ENCODE measurements at places on chromosomes 5 and 9. TPM values are rescaled to one million over a fixed set of nuclear protein-coding genes. Genes with fewer than 3 reads are reported as not detected.
A peak's percentile ranks its signal among the peaks of the same experiment; 100 is the strongest.

FBP2 gene
- 0.29 TPM for total RNA-seq

SLC45A2 gene
- not detected for total RNA-seq

GRCh38 chr5:5638211-5638610, 215.7 kb downstream of the ICE1 start:
- no peak for DNase-seq

DNA sequence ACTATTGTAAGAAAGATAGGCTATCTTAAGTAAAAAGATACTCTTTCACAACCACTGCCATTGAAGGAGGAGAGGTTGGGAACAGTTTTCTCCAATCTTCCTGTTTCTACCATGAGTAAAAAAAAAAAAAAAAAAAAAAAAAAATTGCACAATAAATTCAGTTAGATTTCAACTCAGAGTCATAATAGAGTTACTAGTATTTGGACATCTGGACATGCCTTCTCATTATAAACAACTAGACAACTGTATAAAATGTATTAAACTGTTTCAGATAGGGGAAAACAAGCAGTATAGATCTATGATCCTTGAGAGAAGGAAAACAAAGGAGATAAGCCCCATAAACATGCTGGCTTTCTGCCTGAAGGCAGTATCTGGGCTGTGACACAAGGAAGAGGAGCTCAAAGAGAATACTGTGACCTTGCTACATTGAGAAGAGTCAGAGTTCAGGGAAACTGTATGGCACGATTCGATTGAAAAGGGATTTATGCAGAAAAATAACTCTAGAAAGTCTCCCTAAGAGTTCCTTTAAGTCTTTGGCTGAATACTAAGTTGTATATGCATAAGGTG, 249.2 kb upstream of the POU5F2 start:
- no peak for DNase-seq

C1QTNF2 gene
- 3.8 TPM for total RNA-seq

DNA sequence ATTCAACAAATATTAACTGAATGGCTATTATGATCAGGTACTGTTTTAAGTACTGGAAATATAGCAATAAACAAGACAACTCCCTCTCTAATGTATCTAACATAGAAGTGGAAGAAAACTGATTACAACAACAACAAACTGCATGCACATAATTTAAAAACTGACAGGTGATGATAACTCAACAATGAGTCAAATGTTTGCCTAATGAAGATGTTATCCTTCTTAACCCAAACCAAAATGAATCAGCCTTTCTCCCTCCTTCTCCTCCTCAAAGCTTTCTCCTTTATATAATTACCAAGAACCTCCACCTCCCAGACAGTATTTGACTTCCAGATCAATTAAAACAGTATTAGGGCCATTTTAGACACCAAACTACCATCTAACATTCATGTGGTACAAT, 49.3 kb downstream of the RICTOR start:
- no peak for DNase-seq

- DNase-seq, result no peak
Observed at GRCh38 chr9:104351726-104352125, 152.3 kb upstream of the OR13F1 start.

DNA sequence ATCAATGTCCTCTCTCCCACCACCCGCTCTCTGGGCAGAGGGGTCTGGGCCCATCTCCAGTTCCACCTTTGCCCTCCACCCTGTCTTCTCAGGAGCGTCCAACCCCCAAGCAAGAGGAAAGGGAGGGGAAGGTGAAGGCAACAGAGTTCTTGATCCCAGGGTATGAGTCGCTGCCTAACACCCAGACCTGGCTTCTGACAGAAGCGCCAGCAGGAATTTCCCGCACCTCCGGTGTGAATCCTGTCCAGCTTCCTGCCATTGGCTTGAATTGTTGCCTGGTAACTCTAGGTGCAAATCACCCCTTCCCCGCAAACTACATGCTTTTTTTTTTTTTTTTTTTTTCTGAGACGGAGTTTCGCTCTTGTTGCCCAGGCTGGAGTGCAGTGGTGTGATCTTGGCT, 84.2 kb upstream of the IER5L start:
- DNase-seq, result no peak

DNA sequence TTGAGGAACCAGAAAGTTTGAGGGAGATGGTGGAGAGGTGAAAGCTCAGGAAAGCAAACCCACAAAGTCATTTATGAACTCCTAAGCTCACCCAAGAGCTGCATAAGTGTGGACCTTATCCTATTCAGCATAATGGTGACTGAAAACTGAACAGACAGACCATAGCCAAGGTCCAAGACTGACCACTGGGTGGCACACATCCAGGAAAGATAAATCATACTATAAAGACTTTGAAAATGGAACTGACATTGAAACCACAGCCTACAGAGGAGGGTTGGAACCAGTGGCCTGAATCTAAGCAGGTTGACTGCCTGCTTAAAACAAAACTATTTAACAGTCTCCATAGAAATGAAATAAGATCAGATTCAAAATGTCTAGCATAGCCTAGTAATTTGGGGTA, 121.0 kb upstream of the RGS7BP start:
- DNase-seq, result no peak

GRCh38 chr9:79256691-79257213, 315.0 kb upstream of the TLE4 start:
- peak; percentile 43 for DNase-seq

- no peak for DNase-seq
Observed at GRCh38 chr5:59685793-59686192, 207.7 kb downstream of the PDE4D start.

ADAMTS2 gene
- 13.3 TPM for total RNA-seq

DNA sequence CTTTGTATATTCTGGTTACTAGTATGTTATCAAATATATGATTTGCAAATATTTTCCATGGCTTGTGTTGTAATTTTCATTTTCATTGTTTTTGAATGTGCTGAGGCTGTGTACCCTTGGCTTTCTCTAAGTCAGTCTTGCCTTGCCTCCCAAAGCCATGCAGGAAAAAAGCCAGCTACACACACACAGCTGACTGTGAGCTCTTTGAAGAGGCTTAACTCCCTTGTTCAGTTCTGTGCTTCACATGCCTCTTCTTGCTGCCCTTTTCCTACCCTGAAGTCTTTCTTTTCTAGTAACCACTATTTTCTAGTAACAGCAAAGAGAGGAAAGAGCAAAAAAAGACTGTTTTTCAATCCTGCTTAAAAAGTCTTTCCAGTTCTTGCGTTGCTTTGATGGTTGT, 53.9 kb downstream of the KCNN2 start:
- DNase-seq, result no peak

GRCh38 chr9:36716496-36716895, 143.8 kb downstream of the MELK start:
- DNase-seq, result no peak

GRCh38 chr5:132022737-132023136, 11.3 kb upstream of the ACSL6 start:
- DNase-seq, result no peak

SLC6A3 gene
- total RNA-seq, result 0.57 TPM

- DNase-seq, result no peak
Observed at GRCh38 chr9:36884721-36885120, 149.3 kb downstream of the PAX5 start.

DNA sequence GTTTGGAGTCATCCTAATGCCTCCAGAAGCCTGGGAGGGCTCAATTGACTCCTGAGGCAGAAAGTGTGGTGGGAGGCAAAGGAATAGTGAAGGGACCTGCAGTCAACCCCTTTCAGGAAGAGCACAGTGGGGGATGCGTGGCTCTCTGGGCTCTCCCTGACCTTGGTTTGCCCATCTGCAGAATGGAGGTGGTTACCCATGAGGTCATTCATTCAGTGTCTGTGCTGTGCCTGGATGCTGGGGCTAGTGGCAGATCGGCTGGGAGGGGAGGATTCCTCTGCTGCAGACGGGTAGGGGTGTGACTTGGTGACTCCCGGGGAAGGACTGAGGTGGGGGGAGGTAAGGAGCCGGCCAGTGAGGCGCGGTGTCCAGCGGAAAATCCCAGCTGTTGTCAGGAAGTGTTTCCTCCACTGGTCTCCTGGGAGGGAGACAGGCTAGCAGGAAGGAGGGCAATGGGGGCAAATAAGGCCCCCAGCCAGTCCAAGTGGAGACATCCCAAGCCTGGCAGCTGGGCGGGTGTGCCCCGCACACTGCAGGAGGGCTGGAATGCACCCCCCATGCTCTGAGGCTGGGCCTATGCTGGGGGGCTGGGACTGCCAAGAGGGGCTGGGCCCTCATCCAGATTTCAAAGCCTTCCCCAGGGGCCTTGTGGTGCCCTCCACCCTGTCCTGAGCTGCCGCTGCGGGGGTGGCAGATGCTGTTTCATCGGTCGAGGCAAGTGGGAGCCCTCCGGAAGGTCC, 10.9 kb downstream of the CXXC5 start:
- no peak for DNase-seq

DNA sequence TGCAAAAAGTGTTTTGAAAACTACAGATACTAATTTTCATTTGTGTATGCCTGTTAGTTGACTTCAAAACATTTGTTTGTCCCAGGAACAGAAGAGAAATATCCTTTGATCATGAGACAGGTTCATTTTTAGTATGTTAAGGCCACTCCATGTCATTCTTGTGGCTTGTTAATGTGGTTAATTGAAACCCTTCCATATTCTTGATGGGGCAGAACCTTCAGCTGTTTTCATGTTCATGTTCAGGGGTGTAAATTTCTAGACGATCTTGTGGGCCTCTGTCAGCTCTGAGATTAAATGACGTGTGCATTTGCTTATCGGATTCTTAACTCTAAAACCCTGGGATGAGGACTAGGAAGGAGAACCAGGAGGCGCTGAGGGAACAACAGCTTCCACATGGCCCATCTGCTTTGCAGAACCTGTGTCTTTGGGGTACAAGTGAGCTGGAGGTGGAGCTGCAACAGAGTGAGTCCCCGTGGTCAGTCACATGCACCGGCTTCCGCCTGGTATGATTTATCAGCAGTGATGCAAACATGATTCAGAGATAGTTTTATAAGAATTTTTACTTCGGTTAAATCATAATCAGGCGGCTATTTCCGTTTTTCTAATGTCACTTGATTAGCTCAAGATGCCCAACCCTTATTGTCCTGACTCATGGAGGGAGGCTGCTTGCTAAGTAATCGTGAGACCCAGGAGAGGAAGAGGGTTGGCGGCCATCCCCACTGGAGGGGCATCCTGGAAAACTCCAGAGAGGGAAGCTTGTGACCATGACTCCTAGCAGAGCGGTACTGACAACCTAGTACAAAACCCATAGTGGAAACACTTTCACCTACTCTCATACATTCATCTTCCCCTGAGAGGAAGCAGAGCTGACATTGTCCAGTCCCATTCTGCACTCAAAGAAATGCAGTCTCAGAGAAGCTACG, 138.4 kb downstream of the C9orf152 start:
- DNase-seq, result no peak

GRCh38 chr5:178324481-178325310, 92.1 kb upstream of the PHYKPL start:
- no peak for DNase-seq

DNA sequence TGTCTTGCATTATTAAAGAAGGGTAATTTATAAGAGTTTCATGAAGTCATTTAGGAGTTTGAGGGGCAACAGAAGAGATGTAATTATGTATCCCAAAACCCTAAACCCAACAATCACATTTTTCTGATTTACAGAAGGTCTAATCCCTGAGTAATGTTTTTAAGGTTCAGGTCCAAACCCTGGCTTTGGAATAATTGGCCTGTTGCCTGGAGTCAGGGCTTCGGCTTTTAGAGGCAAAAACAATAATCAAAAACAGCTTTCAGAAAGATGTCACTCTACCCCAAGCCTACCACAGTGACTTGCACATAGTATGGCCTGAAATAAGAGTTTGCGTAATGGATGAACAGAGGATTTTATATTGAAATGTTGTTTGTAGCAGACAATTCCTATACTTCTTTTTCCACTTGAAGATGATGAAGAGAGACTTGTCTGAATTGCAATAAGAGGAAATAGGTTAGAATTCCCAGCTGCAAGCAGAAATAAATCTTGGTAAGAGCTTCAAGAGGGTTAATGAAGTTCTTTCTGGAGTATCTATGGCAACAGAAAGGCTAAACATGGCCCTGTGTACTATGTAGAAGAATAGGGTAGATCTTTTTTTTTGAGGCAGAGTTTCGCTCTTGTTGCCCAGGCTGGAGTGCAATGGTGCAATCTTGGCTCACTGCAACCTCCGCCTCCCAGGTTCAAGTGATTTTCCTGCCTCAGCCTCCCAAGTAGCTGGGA, 152.0 kb downstream of the GPBP1 start:
- DNase-seq, result no peak

GRCh38 chr5:109315245-109315644, 94.5 kb downstream of the PJA2 start:
- DNase-seq, result no peak

DNA sequence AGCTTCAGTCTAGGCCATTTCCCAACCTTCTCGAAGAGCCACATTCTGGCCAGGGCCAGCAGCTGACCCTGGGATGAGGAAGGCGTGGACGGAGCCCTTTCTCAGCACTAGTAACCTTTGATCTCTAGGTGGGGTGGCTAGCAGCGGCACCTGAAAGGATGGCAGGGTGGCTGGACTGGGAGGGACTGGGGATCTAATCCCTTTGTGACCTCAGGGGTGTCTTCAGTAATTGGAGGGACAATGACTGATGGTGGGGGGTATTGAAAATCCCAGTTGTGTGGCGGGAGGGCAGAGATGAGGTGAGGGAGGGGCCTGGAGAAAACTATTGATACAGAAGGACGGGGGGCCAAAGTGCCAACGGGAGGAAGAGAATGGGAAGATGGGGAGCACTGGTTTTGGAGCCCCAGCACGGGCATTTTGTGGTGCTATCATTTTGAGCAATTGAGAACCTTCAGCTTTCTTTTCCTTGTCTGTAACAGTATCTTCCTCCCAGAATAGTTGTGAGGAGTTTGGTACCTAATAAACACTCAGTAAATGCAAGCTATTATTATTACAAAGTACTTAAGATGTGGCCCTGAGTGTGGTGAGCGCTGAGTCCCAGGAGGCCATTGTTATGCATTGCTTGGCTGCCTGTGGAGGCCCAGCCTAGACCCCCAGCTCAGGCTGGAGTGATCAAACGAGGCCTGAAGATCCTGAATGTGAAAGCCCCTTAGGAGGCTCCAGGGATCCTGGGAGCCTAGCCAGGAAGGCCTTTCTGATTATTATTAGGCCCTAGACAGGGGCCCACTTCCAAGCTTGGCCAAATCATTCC, 37.3 kb upstream of the UBE2D2 start:
- DNase-seq, result no peak

BTNL3 gene
- not detected for total RNA-seq

DNA sequence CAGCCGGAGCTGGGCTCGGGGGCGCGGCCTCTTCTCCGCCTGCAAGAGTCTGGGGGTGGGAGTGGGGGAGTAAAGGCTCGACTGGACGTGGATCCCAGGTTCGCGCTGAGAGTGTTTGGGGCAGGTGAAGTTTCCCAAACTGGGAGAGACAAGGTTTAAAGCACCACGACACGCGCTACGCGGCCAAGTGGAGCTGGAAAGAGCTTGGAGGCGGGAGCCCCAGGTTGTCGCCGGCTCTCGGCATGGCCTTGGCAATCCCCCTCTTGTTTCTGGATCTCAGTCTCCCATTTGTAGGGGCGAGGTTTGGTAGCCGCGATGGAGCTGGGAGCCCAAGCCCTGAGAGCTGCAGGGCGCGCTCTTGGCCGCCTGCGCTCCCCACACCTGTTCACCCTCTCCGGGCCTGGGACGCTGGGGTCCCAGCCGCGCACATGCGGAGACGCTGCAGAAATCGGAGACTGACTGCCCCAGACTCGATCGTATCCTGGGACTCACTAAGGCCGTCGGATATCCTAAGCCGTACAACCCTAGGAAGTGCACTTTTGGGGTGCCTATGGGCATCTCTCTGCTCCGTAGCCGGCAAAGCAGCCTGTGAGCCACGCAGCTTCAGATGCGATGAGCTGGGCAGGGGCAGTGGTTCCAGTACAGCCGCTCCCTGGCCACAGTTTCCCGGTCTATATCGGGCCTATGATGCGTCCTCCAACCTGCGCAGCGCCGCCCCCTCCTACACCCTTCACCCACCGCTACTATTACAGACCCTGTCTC, 937 bp downstream of the TMOD1 start:
- peak; percentile 48 for DNase-seq
